ENCODE measurements at places on chromosomes 5 and 9. TPM values are rescaled to one million over a fixed set of nuclear protein-coding genes. Genes with fewer than 3 reads are reported as not detected.

HACD4 gene
- total RNA-seq, result 2.4 TPM

DNA sequence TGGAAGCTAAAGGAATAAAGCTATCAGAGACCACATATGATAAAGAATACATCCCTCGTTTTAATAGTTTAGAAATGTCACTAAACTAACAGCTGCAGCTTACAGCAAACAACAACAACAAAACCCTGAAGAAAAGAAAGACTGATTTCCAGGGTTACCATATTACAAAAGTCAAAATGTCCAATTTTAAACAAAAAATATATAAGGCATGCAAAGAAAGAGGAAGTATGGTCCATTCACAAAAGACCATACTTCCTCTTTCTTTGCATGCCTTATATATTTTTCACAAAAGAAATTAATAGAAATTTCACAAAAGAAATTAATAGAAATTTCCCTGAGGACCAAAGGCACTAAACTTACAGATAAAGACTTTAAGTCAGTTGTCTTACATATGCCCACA lies 354.2 kb downstream of the ARL15 start:
- no peaks in the 10 kb centered on the region for H3K27me3 ChIP-seq
- H3K36me3 ChIP-seq, result peaks cover 5% of the 10 kb centered on the region
- no peaks in the 10 kb centered on the region for H3K4me1 ChIP-seq
- no peak overlapping the region for H3K4me3 ChIP-seq
- H3K27ac ChIP-seq, result no peak overlapping the region

GRCh38 chr5:81783401-81783800 lies 32.5 kb upstream of the SSBP2 start:
- H3K27me3 ChIP-seq, result no peaks in the 10 kb centered on the region
- no peak for DNase-seq
- H3K27ac ChIP-seq, result no peak overlapping the region
- no peak overlapping the region for H3K4me3 ChIP-seq
- H3K36me3 ChIP-seq, result peaks cover 3% of the 10 kb centered on the region

DNA sequence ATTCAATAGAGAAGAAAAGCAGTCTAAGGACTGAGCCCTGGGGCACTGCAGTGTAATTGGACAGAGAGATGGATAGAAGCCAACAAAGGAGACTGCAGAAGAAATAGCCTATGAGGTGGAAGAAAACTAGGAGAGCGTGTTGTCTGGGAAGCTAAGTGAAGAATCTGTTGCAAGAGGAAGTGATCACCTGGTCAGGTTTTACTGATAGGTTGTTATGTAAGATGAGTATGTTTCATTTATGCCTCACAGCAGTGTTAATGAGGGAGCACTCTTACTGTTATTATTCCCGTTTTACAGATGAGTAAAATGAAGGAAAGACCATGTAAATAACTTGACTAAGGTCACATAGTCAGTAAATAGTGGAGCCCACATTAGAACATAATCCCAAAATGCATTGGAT lies 80.0 kb upstream of the GRHPR start:
- no peaks in the 10 kb centered on the region for H3K27me3 ChIP-seq
- no peak overlapping the region for H3K4me3 ChIP-seq
- DNase-seq, result no peak
- H3K27ac ChIP-seq, result no peak overlapping the region
- no peaks in the 10 kb centered on the region for H3K36me3 ChIP-seq
- H3K4me1 ChIP-seq, result no peaks in the 10 kb centered on the region

DNA sequence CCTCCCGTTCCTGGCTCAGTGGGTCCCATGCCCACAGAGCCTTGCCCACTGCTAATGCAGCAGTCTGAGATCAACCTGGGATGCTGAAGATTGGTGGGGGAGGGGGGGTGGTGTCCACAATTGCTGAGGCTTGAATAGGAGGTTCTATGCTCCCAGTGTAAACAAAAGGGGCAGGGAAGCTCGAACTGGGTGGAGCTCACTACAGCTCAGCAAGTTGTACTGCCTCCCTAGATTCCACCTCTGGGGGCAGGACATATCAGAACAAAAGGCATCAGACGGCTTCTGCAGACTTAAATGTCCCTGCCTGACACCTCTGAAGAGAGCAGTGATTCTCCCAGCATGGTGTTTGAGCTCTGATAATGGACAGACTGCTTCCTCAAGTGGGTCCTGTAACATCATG lies 885.6 kb upstream of the COX7C start:
- H3K4me1 ChIP-seq, result no peaks in the 10 kb centered on the region
- no peak for DNase-seq
- no peak overlapping the region for H3K27ac ChIP-seq
- H3K27me3 ChIP-seq, result no peaks in the 10 kb centered on the region
